Fibroblast of skin of right biceps (primary cell): ENCODE measurements at places on chromosomes 2 and 18.

- DNase-seq = no peak
These were observed 698.5 kb downstream of the NR4A2 start for GRCh38 chr2:155633887-155634570.

- DNase-seq = no peak
These were observed 321.6 kb upstream of the HS6ST1 start for GRCh38 chr2:128640166-128640844.

- peak; percentile 96 for DNase-seq
These were observed 125.3 kb downstream of the TMEM131 start for GRCh38 chr2:97870396-97870843.

GRCh38 chr2:189629531-189630453 lies 31.5 kb upstream of the ASNSD1 start:
- DNase-seq = no peak

DNA sequence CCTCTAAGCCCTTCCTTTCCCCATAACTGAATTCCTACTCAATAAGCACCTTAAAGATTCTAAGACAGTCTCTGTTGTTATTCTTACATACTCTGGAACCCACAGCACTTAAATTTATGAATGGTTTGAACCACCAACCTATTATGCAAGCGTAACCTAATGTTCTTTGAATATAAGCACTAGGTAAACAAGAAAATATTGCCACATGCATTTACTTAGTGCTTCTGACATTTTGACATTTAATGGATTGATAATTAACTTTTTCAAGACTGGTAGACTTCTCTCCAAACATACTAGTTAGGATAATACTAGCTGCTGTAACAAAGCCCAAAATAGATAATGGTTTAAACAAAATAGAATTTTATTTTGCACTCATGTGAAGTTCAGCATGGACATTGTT lies 164.8 kb downstream of the ARHGAP15 start:
- no peak for DNase-seq

DNA sequence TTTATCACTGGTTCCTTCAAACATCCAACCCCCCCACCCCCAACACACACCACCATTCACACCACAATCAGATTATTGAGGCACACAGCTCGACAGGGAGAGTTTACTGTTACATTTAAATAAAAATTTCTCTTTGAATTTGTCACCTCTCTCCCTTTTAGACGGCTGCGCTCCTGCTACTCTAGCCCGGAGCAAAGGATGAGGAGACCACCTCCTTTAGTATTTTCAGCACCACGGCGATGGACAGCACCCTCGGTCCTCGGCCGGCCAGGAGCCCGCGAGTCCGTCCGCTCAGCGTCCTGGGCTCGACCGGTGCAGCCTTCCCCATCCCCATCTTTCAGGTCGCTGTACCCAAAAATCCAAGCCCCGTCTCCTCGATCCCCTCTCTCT lies 892 bp downstream of the CELF4 start:
- peak; percentile 51 for DNase-seq

- DNase-seq = no peak
These were observed 78.9 kb downstream of the LIPG start for GRCh38 chr18:49640741-49641140.

- DNase-seq = no peak
These were observed 27.6 kb downstream of the C2orf76 start for GRCh38 chr2:119338826-119339561.

DNA sequence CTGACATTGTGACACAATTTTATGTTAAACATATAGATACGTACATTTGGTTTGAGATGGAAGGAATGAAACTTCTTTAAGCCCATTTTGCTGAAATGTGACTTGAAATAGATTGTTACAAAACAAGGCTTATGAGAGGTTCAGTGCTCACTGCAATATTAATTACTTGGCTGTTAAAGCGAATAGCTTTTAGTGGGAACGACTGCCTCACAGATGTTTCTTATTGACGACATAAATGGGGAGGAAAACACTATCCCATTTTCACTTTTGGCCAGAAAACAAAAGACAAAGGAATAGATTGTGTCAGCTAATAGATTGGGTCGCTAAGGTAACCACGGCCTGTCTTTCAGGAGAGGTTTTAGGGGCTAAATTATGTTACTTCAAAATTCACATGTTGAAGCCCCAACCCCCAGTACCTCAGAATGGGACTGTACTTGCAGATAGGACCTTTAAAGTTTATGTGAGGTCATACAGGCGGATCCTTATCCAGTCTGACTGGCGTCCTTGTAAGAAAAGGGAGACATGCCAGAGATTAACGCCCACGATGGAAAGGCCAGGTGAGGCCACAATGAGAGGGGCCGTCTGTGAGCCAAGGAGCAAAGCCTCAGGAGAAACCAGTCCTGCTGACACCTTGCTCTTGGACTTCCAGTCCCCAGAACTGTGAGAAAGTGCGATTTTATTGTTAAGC lies 10.8 kb downstream of the INPP1 start:
- DNase-seq = no peak

GRCh38 chr2:58734365-58734764 lies 493.2 kb upstream of the FANCL start:
- peak; percentile 21 for DNase-seq

GRCh38 chr2:8393506-8393905 lies 288.4 kb upstream of the ID2 start:
- no peak for DNase-seq

DNA sequence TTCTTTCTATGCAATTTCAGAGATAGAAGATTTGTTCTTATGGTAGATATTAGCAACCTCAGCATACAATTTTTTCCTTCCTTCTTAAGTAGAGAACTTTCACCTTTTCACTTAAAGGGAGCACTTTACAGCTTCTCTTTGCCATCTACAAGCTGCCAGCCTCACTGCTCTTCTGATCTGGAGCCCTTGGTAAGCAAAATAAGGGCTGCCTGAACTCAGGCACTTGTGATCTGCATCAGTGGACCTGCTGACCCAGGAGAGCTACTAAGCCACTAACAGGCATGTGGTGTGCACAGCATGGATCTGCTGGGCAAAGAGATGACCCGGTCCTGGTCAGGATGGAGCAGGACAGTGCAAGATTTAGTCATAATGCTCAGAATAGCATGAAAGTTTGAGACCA lies 80.8 kb upstream of the SNTG2 start:
- no peak for DNase-seq

GRCh38 chr2:60104514-60105505 lies 448.6 kb downstream of the BCL11A start:
- peak; percentile 95 for DNase-seq

GRCh38 chr2:60793169-60793568 lies 37.1 kb downstream of the PAPOLG start:
- no peak for DNase-seq

DNA sequence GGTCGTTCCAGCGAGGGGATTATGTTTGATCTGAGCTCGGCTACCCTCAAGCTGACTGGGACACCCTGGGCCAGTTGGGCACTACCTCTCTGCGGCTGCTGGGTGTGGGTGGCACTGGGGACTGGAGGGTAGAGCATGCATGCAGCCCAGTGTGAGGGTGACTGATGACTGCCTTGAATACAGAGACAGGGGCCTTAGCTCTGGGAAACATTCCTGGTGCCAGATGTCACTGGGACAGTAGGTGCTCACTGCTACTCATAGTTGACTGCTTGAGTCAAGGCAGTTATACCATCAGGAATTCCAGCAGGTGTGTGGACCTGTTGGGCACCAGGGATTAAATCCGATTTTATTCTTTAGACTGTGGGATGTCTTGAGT lies 33.6 kb upstream of the ATP6V1B1 start:
- peak; percentile 11 for DNase-seq

- peak; percentile 29 for DNase-seq
These were observed 30.7 kb upstream of the PPM1B start for GRCh38 chr2:44137872-44138551.

- DNase-seq = no peak
These were observed 240.1 kb upstream of the MEX3C start for GRCh38 chr18:51437280-51438271.

- DNase-seq = no peak
These were observed 21.6 kb downstream of the PMAIP1 start for GRCh38 chr18:59921384-59921891.

DNA sequence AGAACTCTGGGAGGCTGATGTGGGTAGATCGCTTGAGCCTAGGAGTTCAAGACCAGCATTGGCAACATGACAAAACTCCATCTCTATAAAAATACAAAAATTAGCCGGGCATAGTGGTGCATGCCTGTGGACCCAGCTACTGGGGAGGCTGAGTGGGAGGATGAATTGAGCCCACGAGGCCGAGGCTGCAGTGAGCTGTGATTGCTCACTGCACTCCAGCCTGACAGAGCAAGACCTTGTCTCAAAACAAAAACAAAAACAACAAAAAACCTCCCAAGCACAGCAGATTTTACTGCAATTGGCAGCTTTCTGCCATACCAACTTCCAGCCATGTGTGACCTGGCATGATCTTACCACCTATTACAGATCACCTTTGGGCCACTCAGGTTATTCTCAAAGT lies 57.7 kb upstream of the LRPPRC start:
- no peak for DNase-seq

GRCh38 chr2:85264471-85264870 lies 63.3 kb downstream of the TGOLN2 start:
- DNase-seq = peak; percentile 89

GRCh38 chr2:4101936-4102335 lies 398.6 kb downstream of the DCDC2C start:
- no peak for DNase-seq

DNA sequence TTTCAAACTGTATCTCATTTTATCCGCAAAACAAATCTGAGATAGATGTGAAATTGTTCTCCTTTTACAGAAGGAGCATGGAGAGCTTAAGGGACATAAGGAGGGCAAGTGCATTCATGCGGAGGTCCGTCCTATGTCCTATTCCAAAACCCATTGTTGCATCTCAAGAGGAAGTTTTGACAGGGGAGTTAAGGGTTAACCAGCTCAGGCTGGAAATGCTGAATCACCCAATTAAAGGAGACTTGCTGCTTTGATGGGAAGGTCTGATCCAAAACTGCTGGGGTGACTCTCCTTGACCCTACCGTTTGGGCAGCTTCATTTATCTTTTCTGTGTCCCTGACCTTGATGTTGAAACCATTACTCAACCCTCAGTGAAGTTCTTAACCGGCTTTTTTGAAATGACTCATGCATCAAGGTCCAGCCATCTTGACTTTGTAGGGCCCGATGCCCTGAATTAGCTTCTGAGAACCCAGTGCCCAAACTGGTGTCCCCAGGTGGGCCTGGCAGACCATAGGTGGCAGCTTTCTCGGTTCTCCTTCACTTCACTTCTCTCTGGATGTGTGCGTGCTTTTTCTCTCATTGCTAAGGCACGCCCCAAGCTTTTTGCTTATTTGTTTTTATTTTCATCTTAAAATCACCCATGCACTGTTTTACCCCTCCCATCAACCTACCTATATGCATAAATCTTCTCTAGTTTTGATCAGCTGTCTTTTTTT lies 15.9 kb upstream of the TXNDC2 start:
- DNase-seq = peak; percentile 70

- no peak for DNase-seq
These were observed 31.0 kb downstream of the MYCN start for GRCh38 chr2:15971351-15971750.

DNA sequence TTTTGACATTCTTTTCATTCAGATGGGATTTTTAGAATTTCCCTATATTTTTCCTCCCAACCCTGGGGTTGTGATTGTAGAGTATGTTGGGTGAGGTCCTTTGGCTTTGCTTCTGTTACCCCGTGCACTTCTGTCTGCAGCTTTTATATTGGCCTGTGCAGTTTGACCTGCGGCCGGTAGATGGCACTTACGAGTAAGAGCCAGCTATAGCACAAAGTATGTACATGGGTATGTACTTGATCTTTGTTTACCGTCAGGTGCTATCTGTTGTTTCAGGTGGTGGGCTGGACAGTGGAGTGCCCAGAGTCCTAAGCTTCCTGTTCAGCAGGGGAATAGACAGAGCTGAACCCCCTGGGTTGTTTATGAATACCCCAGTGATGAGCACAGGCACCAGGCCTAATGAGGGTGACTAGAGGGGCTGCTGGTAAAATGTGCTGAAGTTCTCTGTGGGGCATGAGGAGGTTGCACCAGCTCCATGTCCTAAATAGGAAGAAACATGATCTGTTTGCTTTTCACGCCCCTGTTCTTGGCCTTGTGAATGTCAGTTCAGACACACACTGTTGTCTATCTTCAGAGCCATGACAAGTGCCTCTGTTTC lies 58.9 kb upstream of the THUMPD2 start:
- DNase-seq = peak; percentile 49

GRCh38 chr2:45024600-45025291 lies 15.5 kb upstream of the SIX2 start:
- DNase-seq = peak; percentile 76

- no peak for DNase-seq
These were observed 35.4 kb downstream of the MRPL35 start for GRCh38 chr2:86234563-86235131.

- peak; percentile 67 for DNase-seq
These were observed 41.6 kb downstream of the ANKRD44 start for GRCh38 chr2:197268786-197269584.

DNA sequence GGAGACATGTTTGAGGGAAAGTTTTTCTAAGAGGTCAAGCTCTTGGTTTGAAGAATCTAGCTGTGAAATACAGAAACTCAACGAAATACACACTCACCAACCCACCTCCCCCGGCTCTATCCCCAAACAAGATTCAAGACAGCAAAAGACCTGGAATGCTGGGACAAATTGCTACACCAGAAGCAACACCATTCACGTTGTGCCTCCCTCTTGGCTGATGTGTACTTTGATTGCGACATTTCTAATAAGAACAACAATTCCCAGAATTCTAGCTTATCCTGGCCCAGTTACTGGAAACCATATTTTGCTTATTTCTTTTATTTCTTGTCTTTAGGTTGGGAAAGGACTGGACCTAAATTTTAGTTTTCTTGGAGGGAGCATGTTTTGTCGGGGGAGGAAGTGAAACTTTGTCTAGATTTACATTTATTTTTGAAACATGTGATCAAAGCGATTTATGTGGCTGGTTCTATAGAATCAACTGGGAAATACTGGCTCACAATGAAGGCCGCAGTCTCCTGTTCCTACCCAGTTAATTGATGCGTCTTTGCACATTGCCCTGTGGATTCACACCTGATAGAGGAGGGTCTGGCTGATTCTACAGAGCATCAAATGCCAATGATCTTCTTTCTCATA lies 29.6 kb upstream of the LPIN1 start:
- peak; percentile 41 for DNase-seq

- DNase-seq = no peak
These were observed 107.3 kb upstream of the MYCN start for GRCh38 chr2:15832849-15833680.
